ENCODE measurements at places on chromosomes 5 and 9.
A peak's percentile ranks its signal among the peaks of the same experiment; 100 is the strongest.

DNA sequence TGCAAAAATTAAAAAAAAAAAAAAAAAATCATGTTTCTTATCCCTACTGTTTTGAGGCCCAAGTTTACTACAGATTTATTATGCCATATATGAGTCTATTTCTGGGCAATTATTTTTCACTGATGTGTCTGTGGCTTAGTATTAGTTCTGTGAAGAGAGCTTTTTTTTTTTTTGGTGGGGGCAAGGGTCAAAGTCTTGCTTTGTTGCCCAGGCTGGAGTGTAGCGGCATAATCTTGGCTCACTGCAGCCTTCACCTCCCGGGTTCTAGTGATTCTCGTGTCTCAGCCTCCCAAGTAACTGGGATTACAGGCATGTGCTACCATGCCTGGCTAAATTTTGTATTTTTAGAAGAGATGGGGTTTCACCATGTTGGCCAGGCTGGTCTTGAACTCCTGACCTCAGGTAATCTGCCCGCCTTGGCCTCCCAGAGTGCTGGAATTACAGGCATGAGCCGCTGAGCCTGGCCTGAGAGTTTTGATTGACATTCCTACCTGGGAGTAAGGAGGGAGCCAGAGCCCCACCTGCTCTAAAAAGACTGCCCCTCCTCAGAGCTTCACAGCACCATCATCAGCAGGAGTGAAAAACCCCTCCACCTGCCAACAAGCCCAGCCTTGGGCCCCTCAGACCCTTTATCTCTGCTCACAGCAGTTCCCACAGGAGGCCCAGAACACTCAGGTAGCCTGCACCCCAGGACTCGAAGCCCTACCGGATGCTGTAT, 36.1 kb upstream of the JADE2 start:
- DNase-seq, result no peak

- DNase-seq, result no peak
Observed at GRCh38 chr9:8868632-8869031, 1069.1 kb upstream of the DMAC1 start.

- DNase-seq, result no peak
Observed at GRCh38 chr5:168110384-168110783, 181.1 kb upstream of the WWC1 start.

GRCh38 chr9:76634356-76635054, 129.7 kb upstream of the PCA3 start:
- DNase-seq, result no peak

DNA sequence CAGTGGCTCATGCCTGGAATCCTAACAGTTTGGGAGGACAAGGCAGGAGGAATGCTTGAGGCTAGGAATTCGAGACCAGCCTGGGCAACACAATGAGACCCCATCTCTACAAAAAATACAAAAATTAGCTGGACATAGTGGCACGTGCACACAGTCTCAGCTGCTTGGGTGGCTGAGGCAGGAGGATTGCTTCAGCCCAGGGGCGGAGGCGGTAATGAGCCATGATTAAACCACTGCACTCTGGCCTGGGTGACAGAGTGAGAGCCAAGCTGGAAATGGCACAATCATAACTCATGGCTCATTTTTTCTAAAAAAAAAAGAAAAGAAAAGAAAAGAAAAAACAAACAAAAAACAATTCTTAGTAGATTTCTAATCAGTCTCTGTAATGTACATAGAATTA, 446.2 kb downstream of the ELAVL2 start:
- no peak for DNase-seq

- no peak for DNase-seq
Observed at GRCh38 chr9:80496901-80497556, 925.3 kb downstream of the TLE4 start.

DNA sequence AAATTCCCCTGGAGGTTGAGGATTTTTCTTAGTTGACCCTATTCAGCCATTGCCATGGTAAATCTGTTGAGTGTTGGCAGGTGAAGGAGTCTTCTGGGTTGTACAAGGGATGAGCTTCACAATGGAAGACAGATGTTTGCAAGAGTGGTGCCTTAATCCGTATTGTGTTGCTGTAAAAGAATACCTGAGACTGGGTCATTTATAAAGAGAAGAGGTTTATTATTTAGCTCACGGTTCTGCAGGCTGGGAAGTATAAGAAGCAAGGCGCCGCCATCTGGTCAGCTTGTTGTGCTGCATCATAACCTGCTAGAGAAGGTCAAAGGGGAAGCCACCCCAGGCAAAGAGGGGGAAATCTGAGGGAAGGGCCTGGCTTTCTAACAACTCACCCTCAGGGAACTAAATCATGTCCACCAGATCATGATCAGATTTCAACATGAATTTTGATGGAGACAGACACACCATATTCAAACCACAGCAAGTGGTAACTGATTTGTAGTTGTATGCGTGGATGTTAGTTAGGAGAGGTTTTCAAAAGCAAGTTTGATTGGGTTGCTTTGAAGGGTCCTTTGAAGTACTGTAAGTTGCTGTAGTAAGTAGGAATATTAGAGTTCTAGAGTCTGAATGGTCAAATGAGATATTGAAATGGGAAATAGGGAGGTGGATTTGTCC, 2.5 kb downstream of the TNPO1 start:
- DNase-seq, result peak; percentile 70

DNA sequence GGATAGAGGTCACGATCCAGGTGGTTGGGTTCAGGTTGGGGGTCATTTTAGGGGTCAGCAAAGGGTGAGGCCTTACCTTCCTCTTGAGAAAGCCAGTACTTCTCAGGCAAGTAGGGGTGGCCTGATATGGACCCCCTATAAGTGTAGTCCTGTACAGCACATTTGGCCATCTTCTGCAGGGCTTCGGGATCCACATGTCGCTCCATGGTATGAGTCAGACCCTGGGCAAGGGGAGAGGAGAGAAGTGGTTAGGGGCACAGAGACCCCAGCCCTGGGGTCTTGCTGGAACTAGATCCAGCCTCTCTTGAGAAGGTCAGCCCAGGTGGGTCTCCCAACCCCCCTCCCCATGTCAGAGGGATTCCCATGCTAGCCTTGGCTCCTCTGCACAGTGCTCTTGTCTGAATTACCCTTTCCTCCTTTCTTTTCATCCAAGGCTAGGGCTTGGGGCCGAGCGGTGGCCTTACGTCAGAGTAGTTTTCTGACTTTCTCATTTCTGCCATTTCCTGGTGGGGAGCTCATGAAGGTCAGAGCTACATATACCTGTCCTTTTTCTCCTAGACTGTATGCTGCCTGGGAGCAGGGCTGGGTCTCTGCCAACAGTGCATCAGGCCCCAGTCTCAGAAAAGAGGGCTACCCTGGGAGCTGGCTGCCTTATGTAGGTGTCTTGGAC, 9.0 kb upstream of the MYORG start:
- DNase-seq, result no peak

GRCh38 chr5:10538103-10538788, 25.6 kb upstream of the ANKRD33B start:
- no peak for DNase-seq

DNA sequence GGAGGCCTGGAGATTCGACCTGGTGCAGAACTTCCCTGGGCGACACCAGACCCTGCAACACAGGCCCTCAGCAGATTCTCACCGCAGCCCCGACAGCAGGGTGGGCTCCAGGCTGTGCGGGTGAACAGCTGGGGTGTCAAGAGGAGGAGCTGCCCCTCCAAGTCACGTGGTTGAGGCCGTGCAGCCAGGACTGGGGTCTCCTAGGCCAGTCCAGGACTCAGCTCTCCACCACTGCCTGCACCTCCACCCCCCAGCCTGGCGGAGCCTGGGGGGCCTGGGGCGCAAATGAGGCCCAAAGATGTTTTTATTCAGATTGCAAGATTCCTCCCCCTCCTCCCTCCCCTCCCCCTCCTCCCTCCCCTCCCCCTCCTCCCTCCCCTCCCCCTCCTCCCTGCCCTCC, 9.2 kb upstream of the AGPAT2 start:
- DNase-seq, result no peak

- DNase-seq, result no peak
Observed at GRCh38 chr5:95899006-95899405, 62.6 kb downstream of the ELL2 start.

DNA sequence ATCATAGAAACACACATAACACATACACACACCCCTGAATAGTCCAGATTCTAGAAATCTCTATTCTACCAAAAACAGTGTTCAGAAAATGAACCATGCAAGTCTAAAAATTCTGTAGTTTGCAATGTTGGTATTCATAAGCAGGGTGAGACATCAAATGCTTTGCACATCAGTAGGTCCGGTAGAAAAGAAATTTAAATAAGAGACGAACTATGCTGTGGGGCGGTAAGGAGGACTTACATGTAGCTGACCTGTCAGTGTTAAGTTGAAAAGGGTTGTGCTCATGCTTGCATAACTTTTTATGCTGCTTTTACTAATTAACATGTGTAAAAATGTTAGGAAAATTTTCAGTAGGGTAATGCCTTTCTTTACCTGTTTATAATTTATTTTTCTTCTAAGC, 409.1 kb downstream of the KIAA0825 start:
- DNase-seq, result no peak

GRCh38 chr9:73154722-73155121, 3.1 kb downstream of the ANXA1 start:
- no peak for DNase-seq

DNA sequence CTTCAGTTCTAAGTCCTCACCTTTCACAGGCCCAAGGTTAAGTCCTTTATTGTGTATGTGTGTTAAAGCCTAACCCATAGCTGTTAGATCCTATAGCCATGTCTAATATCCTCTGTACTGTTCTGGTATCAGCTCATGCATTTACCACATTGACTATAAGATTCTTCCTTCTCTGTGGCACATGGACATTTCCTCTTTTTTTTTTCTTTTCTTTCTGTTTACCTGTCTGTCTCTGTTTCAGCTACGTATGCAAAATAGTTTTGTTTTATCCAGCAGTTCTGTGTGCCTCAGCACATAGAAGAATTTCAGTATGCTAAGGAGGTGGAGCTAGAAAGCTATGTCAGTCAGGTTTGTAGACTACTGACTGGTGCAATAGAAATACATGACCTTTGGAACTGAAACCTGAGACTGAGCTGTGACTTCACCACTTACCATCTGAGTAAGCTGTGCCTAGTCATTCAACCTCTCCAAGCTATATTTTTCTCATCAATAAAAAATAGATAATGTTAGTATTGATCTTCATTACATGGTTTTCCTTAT, 155.6 kb upstream of the VLDLR start:
- no peak for DNase-seq

- DNase-seq, result no peak
Observed at GRCh38 chr9:15249981-15250380, 57.0 kb downstream of the TTC39B start.

DNA sequence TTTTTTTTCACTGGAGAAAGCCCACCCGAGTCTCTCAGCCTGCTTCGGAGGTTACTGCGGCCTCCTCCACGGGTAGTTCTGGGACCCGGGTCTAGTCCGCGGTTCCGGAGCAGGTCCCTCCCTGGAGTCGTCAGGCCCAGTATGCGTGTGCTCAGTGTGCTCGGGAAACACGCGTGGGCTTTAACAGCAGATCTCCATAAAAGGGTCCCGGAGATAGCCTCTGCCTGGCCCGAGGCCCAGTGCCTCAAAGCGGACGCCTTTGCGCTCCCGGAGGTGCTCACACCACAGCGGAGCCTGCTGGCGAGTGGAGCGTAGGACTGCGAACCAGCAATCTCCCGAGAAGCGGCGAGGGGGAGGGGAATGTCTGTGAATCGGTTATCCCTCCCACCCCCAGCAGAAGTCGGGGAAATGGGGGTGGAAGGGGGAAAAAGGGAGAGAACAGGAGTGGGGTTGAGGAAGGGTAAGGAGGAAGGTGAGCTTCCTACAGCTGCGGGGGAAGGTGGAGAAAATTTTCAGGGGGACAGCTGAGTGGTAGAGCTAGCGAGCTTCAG, 28.7 kb downstream of the CDKN2A start:
- DNase-seq, result peak; percentile 35

DNA sequence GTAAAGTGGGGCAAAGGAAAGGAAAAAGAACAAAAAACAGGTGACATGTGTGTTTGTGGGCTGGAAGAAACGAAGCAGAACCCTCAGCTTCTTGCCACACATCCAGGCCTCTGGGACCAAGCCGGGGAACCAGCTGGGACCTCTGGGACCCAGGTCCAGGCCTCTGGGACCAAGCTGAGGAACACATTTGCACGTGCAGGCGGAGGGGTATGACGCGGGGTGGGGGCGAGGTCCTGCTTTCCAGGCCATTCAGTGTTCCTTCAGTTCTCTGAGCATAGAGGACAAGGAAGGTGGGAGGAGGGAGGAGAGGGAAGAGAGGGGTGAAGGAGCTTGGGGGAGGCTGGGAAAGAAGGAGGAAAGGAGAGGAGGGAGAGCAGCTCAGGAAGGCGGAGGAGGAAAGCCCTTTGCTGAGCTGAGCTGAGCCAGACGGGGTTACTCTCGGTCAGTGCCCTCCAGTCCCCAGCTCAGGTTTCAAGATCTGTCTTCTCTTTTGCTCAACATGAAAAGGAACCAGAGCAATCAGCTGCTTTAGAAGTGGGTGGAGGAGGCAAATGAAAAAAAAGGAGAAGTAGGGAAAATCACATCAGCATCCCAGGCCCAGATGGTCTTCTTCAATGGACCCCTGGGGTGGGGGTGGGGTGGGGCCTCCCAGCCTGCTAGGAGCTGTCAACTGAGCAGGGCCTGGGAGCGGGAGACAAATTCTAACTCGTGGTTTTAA, 59.1 kb downstream of the ABCA1 start:
- no peak for DNase-seq

DNA sequence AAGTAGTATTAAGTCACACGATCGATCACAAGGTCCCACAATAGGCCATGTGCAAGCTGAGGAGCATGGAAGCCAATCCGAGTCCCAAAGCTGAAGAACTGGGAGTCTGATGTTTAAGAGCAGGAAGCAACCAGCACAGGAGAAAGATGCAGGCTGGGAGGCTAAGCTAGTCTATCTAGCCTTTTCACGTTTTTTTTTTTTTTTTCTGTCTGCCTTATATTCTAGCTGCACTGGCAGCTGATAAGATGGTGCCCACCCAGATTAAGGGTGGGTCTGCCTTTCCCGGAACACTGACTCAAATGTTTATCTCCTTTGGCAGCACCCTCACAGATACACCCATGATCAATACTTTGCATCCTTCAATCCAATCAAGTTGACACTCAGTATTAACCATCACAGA, 6.5 kb downstream of the PPIP5K2 start:
- no peak for DNase-seq

DNA sequence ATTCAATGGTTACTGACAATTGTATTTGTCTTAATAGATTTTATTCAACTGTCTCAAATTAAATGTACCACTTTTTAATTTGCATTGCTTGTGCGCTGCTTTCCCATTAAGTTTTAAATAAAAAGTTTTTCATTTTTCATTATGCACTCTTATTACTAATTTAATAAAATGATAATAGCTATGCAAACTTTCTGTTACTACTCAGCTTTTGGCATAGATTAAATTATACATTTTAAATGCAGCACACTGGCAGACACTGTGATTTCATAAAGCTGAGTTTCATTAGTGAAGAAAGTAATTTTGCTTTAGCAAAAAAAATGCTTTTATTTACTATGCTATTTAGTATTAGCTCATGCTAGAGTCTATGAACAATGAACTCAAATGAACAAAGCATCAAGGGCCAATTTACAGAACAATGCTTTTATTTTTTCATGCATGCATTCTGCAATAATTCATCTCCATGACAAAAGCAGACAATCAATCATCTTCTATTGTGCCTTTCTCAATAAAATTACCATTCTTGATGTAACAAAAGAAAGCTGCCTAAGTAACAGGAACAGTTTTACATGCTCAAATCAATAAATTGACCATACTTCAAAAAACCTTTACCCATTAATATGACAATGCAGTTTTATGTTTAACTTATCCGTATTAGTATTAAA, 595.2 kb upstream of the ARRDC3 start:
- no peak for DNase-seq

Data from CD4-positive, alpha-beta T cell treated with Interleukin-17A for 4 hours (primary cell).